Stomach (tissue), 19 donors: ENCODE measurements at places on chromosomes 7 and 10. TPM values are rescaled to one million over a fixed set of nuclear protein-coding genes. Genes with fewer than 3 reads are reported as not detected.

PTN gene
- 6.4 TPM for total RNA-seq

DNA sequence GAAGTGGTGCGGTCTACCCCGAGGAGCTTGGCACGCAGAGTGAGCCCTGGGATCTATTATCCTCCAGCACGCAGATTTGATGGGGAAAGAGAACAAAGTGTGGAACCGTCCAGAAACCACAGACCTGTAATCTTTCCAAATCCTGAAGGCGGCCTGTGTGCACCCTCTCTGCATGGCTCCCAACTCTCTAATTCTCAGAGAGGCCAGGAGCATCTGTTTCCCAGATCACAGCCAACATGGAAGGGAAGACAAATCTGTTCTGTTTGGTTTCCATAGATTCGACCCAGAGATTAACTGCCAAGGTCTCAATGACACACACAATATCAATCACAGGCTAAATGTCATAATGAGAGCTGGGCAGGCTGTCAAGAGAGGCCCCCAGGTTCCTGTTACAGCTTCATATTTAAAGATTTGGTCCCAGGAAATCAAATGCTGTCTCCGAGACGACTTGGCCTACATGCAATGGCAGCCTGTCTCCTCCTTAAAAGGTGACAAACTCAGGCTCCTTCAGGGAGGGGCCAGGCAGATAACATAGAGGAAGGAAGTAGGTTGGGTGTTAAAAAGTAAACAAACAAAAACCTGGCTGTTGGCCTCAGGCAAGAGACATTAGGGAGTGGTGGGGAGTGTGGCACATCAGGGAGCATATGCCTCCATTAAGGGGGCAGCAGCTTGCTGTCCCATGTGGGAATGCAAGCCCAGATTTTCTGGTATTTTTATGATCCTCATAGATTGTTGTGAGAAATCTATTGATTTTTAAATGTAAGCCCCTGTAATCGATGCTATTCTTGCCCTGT, 48.8 kb upstream of the SAMD8 start:
- no peak for DNase-seq
- H3K27ac ChIP-seq: no peak overlapping the region
- no peaks in the 10 kb centered on the region for H3K36me3 ChIP-seq
- no peaks in the 10 kb centered on the region for H3K27me3 ChIP-seq
- peaks cover 4% of the 10 kb centered on the region for H3K4me1 ChIP-seq
- no peak overlapping the region for H3K4me3 ChIP-seq

DNA sequence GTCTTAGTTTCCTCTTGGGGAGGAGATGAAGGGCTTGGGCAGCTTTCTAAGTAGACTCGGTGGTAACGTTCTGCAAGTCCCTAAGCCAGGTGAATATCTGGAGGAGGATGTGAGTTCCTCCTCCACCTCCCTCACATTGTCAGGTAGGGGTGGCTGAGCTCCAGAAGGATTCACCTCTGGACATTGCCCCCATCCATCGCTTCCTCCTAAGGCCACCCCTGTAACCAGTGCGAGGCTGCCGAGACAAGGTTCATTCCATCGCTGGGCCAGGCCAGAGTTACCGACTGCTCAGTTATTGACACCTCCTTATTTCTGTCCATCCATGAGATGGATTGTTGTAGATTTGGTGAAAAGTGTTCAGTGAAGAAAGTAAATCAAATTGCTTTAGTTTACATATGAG, 334.1 kb upstream of the KLF6 start:
- no peaks in the 10 kb centered on the region for H3K4me1 ChIP-seq
- DNase-seq: no peak
- no peak overlapping the region for H3K27ac ChIP-seq
- H3K4me3 ChIP-seq: no peak overlapping the region

GRCh38 chr7:112789817-112790585, at the start of gene TMEM168:
Gene TMEM168 (minus strand): TSS chr7:112790393. CDS start chr7:112784825, 5,568 bp downstream.
- H3K4me1 ChIP-seq: peaks cover 21% of the 10 kb centered on the region
- DNase-seq: peak; percentile 95
- H3K27ac ChIP-seq: peak within 1 kb of the TSS; percentile 97
- no peaks in the 10 kb centered on the region for H3K36me3 ChIP-seq
- H3K4me3 ChIP-seq: peak within 1 kb of the TSS; percentile 88

- H3K36me3 ChIP-seq: no peaks in the 10 kb centered on the region
- H3K4me1 ChIP-seq: no peaks in the 10 kb centered on the region
- H3K27ac ChIP-seq: no peak overlapping the region
- H3K27me3 ChIP-seq: no peaks in the 10 kb centered on the region
Observed at GRCh38 chr7:43479042-43479441, 103.9 kb upstream of the STK17A start.

DNA sequence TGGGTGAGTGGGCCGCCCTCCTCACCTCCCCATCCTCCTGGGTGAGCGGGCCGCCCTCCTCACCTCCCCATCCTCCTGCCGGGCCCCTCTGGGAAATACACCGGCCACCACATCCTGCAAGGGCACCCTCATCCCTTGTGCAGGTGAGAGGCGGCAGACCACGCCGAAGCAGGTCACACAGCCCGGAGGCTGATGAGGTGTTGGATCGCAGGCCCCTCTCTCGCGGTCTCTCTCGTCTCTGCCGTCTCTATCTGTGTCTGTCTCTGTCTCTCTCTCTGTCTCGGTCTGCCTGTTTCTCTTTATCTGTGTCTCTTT, 30.8 kb upstream of the FOXL3 start:
- H3K27me3 ChIP-seq: no peaks in the 10 kb centered on the region
- no peak for DNase-seq
- H3K36me3 ChIP-seq: peaks cover 79% of the 10 kb centered on the region

GRCh38 chr10:81498011-81498551, 376.9 kb upstream of the NRG3 start:
- H3K4me1 ChIP-seq: no peaks in the 10 kb centered on the region
- DNase-seq: no peak
- H3K27me3 ChIP-seq: no peaks in the 10 kb centered on the region
- H3K36me3 ChIP-seq: no peaks in the 10 kb centered on the region

SHTN1 gene
- 19.3 TPM for total RNA-seq

GRCh38 chr7:95324431-95324830, at the start of gene PON1:
Gene PON1 (minus strand): TSS chr7:95324532. CDS start chr7:95324475, 57 bp downstream.
- peak; percentile 39 for DNase-seq
- no peak within 1 kb of the TSS for H3K4me3 ChIP-seq
- H3K36me3 ChIP-seq: no peaks in the 10 kb centered on the region
- no peak within 1 kb of the TSS for H3K27ac ChIP-seq
- no peaks in the 10 kb centered on the region for H3K4me1 ChIP-seq
- peaks cover 5% of the 10 kb centered on the region for H3K27me3 ChIP-seq

LANCL2 gene
- total RNA-seq: 15.8 TPM

GRCh38 chr7:92682903-92683539, 92.8 kb upstream of the FAM133B start:
- H3K4me3 ChIP-seq: no peak overlapping the region
- no peaks in the 10 kb centered on the region for H3K36me3 ChIP-seq
- H3K4me1 ChIP-seq: peaks cover 37% of the 10 kb centered on the region

DNA sequence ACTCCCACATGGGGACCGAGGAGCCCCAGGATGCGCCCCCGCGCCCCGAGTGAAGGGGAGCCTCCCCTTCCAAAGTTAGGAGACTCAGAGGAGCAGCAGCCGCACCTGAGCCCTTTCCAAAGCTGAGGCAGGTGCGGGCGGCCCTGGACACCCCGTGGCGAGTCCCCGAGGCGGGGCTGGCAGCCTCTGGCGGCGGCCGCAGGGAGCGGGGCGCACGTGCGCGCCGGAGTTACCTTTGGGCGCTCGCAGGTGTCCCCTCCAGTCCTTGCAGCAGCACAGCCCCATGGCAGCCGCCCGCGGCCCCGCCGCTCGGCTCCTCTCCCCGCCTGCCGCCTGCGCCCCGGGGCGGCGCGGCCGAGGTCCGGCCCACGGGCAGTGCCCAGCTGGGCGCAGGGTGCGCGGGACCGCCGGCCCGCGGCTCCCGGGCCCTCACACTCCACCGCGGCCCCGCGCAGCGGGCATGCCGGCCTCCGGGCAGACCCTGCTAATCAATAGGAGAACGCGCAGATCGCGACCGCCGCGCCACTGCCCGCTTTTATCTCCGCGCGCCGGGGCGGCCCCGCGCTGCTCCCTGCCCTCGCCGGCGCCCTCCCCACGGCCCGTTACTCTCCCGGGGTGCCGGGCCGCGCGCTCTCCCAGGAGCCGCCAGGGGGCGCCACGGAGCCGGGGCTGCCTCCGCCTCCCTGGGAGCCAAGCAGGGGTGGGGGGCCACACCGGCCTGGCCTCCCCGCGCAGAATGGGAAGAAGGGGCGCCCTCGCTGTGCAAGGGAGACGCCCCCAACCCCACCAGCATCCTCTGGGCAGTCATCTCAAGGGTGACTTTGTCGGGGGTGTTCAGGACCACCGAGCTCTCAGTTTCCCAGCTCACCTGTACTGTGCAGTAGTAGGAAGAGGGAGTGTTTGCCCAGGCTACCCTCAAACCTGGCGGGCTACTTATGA, 80.8 kb downstream of the ARHGAP22 start:
- peak overlapping the region; percentile 54 for H3K4me3 ChIP-seq
- DNase-seq: peak; percentile 54
- H3K27ac ChIP-seq: no peak overlapping the region
- H3K36me3 ChIP-seq: no peaks in the 10 kb centered on the region

ADRA2A gene
- total RNA-seq: 0.72 TPM

- peaks cover 27% of the 10 kb centered on the region for H3K4me1 ChIP-seq
- no peak overlapping the region for H3K27ac ChIP-seq
- peak overlapping the region; percentile 46 for H3K4me3 ChIP-seq
- H3K27me3 ChIP-seq: peaks cover 17% of the 10 kb centered on the region
Observed at GRCh38 chr7:128890306-128891109, 20.0 kb downstream of the KCP start.
